ENCODE measurements at places on chromosomes 1 and 21.

DNA sequence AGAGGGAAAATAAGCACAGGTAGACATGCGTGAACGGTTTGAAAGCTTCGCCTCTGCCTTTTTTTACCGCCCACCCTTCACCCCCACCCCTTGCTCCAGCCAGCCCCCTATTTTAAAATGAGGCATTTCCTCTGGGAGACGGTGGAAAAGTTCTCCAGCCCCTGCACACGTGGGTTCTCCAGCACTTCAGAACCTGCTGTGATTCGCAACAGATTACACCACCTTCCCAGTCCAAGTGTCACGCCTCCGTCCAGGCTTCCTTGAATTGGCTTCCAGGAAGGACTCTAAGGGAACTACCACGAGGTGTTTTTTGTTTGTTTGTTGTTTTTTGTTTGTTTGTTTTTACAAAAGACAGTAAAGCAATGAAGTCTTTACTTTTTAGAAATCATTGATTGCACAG is 2.6 kb downstream of the LRRC7 start:
- DNase-seq: no peak

- peak; percentile 74 for DNase-seq
Observed at GRCh38 chr1:8020032-8020431, 6.1 kb downstream of the ERRFI1 start.

GRCh38 chr1:3680488-3681230 is 28.3 kb downstream of the TP73 start:
- no peak for DNase-seq

DNA sequence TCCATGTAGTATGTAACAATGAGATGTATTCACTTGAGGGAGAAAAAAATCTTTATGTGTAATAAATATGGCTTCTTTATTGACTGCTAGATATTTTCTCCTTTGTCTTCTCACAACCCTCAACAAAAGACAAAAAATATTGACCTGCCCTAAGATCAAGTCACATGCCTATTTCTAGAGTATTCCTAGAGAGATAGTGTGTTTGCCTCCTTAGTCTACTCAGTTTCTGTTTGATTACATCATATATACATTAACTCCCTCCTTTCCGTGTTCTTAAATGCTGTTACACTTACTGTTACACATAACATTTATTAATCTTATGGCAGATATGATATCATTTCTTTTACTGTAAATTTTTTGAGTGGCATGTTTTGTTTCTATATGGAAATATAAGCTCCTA is 281.6 kb upstream of the RGS18 start:
- no peak for DNase-seq

- DNase-seq: no peak
Observed at GRCh38 chr1:61240878-61241277, 158.5 kb downstream of the NFIA start.

- DNase-seq: no peak
Observed at GRCh38 chr1:115135681-115136080, 46.4 kb upstream of the TSPAN2 start.

DNA sequence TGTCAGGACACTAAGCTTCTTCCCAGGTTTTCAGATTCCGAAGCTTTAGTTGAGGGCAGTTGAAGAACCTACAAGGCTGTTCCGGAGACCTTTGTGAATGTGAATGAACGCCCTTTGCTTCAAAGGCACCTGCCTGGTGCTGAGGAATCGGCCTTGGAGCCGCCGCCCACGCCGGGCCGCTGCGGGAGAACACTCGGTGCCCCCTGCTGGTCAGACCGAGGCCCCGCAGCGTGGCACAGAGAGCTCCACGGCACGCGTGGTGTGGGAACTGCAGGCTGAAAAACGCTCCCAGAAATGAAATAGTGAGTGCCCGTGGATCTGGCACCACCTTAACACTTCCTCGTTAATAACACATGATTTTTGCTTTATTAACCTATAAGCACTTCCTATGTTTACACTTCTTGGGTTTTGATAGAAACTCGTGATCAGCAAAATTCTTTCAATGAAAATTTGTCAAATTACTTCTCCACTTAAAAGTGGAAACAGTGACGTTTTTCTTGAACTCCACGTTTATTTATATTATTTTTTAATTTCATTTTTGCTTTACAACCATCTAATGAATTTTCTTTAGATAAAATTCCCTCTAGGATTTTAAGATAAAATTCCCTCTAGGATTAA is 460.6 kb downstream of the DSCAM start:
- no peak for DNase-seq

DNA sequence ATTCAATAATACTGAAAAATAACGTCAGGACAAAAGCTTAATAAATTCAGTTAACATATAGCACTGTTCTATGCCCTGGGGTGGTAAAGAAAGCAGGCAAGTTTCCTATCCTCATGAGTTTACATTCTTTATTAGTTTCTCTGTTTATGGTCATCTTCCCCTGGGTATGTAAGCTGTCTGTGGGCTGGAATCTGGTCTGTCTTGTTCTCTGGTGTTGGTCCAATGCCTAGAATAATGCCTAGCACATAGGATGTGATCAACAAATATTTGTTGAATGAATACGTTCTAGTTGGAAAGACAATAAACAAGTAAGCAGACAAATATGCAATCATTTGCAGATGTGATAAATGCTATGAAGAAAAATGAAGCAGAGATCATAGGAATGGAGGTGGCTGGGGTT is 7.2 kb upstream of the IGSF3 start:
- DNase-seq: no peak

- no peak for DNase-seq
Observed at GRCh38 chr1:29634746-29635335, 398.5 kb downstream of the PTPRU start.

- no peak for DNase-seq
Observed at GRCh38 chr1:53666566-53666965, 72.4 kb downstream of the GLIS1 start.

- no peak for DNase-seq
Observed at GRCh38 chr1:79304131-79304530, 297.6 kb upstream of the ADGRL4 start.

Data from SW 1271 (cell line).